ENCODE measurements at places on chromosomes 7 and 10. TPM values are rescaled to one million over a fixed set of nuclear protein-coding genes. Genes with fewer than 3 reads are reported as not detected.

DNA sequence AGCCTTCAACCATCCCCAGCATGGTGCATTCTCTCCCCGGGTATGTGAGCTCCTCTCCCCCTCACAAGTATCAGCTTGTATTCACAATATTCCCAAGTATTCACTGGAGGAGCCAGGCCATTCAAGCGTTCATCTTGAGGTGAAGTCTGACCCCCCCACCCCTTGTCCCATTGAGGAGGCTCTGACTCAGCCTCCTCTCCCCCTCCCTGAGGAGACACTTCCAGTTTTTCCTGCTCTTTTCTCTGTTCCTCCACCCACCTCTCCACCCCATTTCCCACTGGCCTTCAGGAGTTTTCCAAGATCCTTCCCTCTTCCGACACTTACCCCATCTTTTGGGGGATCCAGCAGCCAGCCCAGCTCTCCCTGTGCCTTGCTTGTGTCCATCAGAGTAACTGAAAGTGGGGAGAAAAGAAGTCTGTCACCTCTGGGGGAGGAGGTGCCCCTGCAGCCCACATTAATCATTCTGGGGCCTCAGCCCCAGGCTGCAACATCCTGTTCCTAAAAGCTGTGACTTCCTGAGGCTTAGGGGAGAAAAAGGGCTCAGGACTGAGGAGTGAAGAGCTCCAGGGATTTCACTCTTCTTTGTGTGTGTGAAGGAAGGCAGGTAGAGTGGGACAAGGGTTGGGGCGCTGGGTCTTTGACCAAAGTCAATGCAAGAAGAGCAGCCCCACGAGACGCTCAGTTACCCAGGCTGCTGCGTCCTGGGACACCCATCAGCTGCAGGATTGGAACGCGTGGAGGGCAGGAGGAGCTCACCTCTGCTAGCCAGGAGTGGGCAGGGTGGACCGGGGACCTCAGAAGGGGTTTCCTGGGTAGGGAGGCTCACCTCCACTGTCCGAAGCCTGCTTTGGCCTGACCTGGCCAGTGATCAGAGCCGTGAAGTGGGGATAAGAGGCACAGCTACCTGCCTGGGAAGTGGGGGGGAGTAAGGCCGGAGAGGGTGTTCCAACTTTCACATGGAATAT is 1.1 kb downstream of the EPHA1 start:
- peak overlapping the region; percentile 42 for H3K4me3 ChIP-seq
- H3K36me3 ChIP-seq: no peaks in the 10 kb centered on the region
- H3K27me3 ChIP-seq: peaks cover 32% of the 10 kb centered on the region
- no peak overlapping the region for H3K27ac ChIP-seq

- H3K4me1 ChIP-seq: peaks cover 7% of the 10 kb centered on the region
- no peaks in the 10 kb centered on the region for H3K36me3 ChIP-seq
- H3K27ac ChIP-seq: no peak overlapping the region
- DNase-seq: no peak
- H3K4me3 ChIP-seq: no peak overlapping the region
These were observed 129.2 kb downstream of the CUL2 start for GRCh38 chr10:34960983-34961382.

- DNase-seq: no peak
- peak overlapping the region; percentile 91 for H3K4me3 ChIP-seq
- no peak overlapping the region for H3K27ac ChIP-seq
- H3K4me1 ChIP-seq: peaks cover 16% of the 10 kb centered on the region
These were observed 692 bp downstream of the NEURL1 start for GRCh38 chr10:103493916-103494877.

DNA sequence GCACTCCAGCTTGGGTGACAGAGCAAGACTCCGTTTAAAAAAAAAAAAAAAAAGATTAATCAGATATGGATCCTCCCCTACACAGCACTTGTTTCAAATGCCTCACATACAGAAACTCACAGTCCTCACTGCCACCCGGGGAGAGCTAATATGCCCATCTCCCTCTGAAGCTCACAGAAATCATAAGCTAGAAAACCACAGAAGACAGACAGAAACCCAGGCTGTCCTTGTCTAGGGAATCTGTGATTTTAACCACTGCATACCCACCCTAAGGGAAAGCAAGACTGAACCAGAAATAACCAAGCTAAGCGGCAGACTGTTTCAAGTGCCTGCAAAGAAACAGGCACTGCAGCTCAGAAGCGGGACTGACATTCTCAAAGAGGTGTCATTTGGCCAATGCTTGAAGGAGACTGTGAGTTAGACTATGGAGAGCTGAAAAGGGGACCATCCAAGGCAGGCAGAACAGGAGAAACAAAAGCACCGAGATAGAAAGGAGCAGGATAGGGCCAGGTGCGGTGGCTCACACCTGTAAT is 37.6 kb downstream of the SLC37A3 start:
- H3K27me3 ChIP-seq: no peaks in the 10 kb centered on the region
- no peak overlapping the region for H3K27ac ChIP-seq
- no peak overlapping the region for H3K4me3 ChIP-seq
- DNase-seq: no peak
- H3K36me3 ChIP-seq: peaks cover 29% of the 10 kb centered on the region

- H3K27me3 ChIP-seq: no peaks in the 10 kb centered on the region
- no peaks in the 10 kb centered on the region for H3K4me1 ChIP-seq
- no peak overlapping the region for H3K4me3 ChIP-seq
- H3K27ac ChIP-seq: no peak overlapping the region
- DNase-seq: no peak
These were observed 17.6 kb downstream of the PRKAG2 start for GRCh38 chr7:151859111-151859947.

- no peak overlapping the region for H3K4me3 ChIP-seq
- no peak for DNase-seq
- peaks cover 28% of the 10 kb centered on the region for H3K4me1 ChIP-seq
- H3K27ac ChIP-seq: no peak overlapping the region
- no peaks in the 10 kb centered on the region for H3K27me3 ChIP-seq
These were observed 40.5 kb downstream of the PPP1R3C start for GRCh38 chr10:91592266-91592975.

GRCh38 chr7:28207486-28208158 is 27.0 kb upstream of the JAZF1 start:
- H3K27me3 ChIP-seq: peaks cover 5% of the 10 kb centered on the region
- no peaks in the 10 kb centered on the region for H3K36me3 ChIP-seq
- H3K4me1 ChIP-seq: no peaks in the 10 kb centered on the region
- H3K4me3 ChIP-seq: no peak overlapping the region
- DNase-seq: no peak
- no peak overlapping the region for H3K27ac ChIP-seq

DNA sequence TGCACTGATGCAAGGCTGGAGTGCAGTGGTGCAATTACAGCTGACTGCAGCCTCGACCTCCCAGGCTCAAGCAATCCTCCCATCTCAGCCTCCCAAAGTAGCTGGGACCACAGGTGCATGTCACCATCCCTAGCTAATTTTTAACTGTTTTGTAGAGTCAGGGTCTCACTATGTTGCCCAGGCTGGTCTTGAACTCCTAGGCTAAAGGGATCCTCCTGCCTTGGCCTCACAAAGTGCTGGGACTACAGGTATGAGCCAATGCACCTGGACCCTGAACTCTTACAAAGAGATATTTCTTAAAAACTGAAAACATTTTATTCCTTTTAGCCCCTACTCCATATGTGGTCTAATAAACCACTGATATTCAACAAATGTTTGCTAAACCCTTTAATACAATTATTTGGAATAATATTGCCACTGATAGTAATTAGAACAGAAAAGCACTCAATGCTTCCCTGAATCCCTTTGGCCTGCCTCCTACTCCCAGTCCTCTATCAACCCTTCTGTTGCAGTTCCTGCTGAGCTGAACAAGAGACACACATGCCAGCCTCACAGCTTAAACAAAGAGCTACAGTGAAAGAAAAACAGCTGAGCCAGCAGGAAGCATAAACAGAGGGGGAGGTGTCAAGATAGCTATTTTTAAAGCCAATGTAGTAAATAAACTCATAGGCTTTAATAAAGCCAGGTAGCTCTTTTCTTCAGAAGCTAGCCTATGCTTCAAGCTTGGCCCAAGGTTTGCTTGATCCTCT is 7.0 kb upstream of the GNAI1 start:
- H3K27me3 ChIP-seq: no peaks in the 10 kb centered on the region
- peaks cover 17% of the 10 kb centered on the region for H3K4me1 ChIP-seq
- H3K36me3 ChIP-seq: no peaks in the 10 kb centered on the region
- H3K4me3 ChIP-seq: peak overlapping the region; percentile 1
- peak overlapping the region; percentile 46 for H3K27ac ChIP-seq

DNA sequence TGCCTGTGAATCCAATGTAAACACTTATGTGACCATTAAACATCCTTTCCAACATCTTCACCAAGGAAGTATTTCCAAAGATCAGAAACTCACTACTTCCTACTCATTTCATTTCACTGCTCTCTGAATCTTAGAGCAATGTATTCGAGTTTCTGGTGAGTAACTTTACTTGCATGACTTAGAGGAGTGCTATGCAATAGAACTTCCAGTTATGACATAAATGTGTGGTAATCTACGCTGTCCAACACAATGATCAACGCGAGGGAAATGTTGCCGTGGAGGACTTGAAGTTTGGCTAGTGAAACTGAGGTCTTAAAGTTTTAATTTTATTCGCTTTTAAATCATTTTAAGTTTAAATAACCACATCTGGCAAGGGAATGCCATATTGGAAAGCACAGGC is 1326.3 kb downstream of the XPNPEP1 start:
- peaks cover 38% of the 10 kb centered on the region for H3K4me1 ChIP-seq
- H3K27ac ChIP-seq: no peak overlapping the region
- no peaks in the 10 kb centered on the region for H3K27me3 ChIP-seq

DNA sequence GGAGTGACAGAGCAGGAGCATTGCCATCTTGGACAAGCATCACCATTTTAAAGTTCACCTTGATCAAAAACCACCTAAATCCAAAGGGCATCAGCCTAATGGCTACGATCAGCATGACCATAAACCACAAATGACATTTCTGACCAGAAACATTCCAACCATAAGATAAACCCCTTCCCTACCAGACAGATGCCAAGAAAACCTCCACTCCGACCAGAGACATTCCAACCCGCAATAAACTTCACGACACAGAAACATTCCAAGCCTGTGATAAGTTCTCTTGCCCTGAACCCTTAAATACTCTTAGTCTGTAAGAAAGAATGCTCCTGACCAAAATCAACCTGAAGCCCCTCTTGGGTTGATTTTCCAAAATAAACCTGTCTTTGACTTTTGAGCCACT is 606.9 kb downstream of the POM121L12 start:
- H3K27ac ChIP-seq: no peak overlapping the region
- no peaks in the 10 kb centered on the region for H3K36me3 ChIP-seq
- H3K4me1 ChIP-seq: peaks cover 12% of the 10 kb centered on the region
- H3K27me3 ChIP-seq: no peaks in the 10 kb centered on the region
- no peak overlapping the region for H3K4me3 ChIP-seq

DNA sequence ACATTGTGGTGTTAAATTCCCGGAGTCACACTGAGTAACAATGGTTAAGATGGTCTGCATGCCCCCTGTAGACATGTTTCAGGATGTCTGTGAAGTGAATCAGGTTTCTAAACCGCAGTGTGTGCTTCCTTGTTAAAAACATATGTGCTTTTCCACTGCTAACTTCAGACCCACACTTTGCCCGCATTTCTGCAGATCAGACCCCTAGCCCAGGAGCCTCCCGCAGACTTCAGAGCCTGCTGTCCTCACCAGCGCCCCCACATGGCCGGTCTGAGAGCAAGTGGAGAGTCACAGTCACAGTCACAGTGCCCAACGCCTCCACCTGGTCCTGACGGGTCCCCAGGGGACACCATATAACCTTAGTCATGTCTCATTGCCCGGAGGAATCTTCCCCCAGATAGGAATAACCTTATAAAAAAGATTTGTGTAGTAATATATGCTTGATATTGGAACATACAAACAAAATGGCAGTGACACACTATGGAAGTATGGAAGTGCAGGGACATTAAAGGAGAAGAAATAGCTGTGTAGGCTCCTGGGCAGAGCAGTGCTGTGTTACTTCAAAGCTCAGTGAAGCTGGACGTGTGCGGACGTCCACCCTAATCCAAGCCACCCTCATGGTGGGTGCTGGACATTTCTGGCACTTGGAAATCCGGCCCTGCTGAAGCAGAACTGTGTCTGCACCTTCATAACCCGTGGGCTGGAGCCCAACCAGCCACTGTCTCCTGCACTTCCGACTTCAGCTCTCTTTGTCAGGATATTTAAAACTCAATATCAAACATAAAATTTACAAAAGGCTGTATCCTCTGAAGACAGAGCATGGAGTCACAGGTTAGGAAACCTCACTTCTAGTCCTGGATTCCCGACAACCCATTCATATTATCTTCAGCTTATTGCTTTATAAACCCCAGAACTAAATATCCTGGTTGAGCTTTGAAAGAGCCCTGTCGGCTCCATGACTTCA is 29.0 kb downstream of the GSTO2 start:
- peaks cover 22% of the 10 kb centered on the region for H3K27me3 ChIP-seq
- H3K27ac ChIP-seq: no peak overlapping the region
- DNase-seq: peak; percentile 37
- H3K4me1 ChIP-seq: peaks cover 12% of the 10 kb centered on the region
- H3K4me3 ChIP-seq: no peak overlapping the region
- no peaks in the 10 kb centered on the region for H3K36me3 ChIP-seq

- no peak for DNase-seq
- H3K4me1 ChIP-seq: peaks cover 36% of the 10 kb centered on the region
- H3K4me3 ChIP-seq: no peak overlapping the region
- H3K27me3 ChIP-seq: no peaks in the 10 kb centered on the region
- H3K27ac ChIP-seq: no peak overlapping the region
These were observed 17.7 kb downstream of the FGFR2 start for GRCh38 chr10:121580276-121581116.

DNA sequence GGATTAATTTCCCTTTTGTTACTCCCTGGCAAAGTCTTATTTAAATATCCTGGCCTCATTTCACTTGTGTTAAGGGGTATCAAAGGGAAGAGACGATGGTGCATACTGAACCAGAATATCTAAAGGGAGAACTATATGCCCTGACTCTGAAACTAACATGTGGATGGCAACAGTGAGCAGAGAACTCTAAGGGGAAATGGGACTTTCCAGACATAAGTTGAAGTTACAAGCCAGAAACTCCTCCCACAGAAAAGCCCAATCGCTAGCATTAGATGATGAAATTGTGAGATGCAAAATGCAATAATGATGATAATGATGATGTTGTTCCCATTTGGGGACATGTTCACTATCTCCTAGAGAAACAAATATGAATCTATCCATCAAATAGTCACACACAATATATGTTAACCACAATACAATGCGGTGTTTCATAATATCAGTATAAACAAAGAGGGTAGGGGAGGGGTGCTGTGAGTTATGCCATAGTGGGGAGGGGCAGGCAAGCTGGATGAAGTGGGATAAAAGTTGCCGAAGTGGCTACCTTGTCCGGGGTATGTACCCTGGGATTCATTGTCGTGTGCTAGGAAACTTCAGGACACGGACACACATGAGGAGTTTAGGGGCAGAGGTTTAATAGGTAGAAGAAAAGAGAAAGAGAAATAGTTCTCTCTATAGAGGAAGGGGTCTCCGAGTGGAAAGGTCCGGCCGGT is 37.1 kb downstream of the TMEM229A start:
- H3K27ac ChIP-seq: no peak overlapping the region
- peaks cover 29% of the 10 kb centered on the region for H3K4me1 ChIP-seq
- no peaks in the 10 kb centered on the region for H3K27me3 ChIP-seq
- DNase-seq: no peak

The SPDYE1 gene
- not detected for total RNA-seq

The ATP6V1F gene
- total RNA-seq: 144 TPM

The PDLIM1 gene
- 26.2 TPM for total RNA-seq

The OR9A2 gene
- total RNA-seq: not detected

The NKX1-2 gene
- not detected for total RNA-seq

The H2BK1 gene
- total RNA-seq: not detected

The SPDYE2B gene
- total RNA-seq: not detected

The DNAJC1 gene
- 37.7 TPM for total RNA-seq

The ZPBP gene
- not detected for total RNA-seq

The LAMB1 gene
- total RNA-seq: 131 TPM

The ATE1 gene
- total RNA-seq: 27.6 TPM

The PTPN20 gene
- total RNA-seq: not detected

The DYNC1I1 gene
- total RNA-seq: 0.79 TPM

The IQUB gene
- 0.56 TPM for total RNA-seq

All from neural crest cell (in vitro differentiated cells).